ENCODE measurements at places on chromosomes 3 and 15. TPM values are rescaled to one million over a fixed set of nuclear protein-coding genes. Genes with fewer than 3 reads are reported as not detected.

C3orf38 gene
- polyA plus RNA-seq: 9.3 TPM

ITGA11 gene
- not detected for polyA plus RNA-seq

RHCG gene
- 0.66 TPM for polyA plus RNA-seq

RTP4 gene
- 0.06 TPM for polyA plus RNA-seq

HCLS1 gene
- 2.0 TPM for polyA plus RNA-seq

TRIM59 gene
- polyA plus RNA-seq: 5.4 TPM

All from foreskin keratinocyte (primary cell).